ENCODE measurements at places on chromosomes 7 and 10. TPM values are rescaled to one million over a fixed set of nuclear protein-coding genes. Genes with fewer than 3 reads are reported as not detected.

Gene SEMA4G
- 6.4 TPM for total RNA-seq

Gene BEND7
- 16.2 TPM for total RNA-seq

Gene RPP30
- 18.4 TPM for total RNA-seq

Gene SPAM1
- total RNA-seq: not detected

Gene ZNF467
- 13.3 TPM for total RNA-seq

Gene RASSF4
- total RNA-seq: 29.2 TPM

Gene GIMAP1
- total RNA-seq: 5.2 TPM

Gene OR6V1
- not detected for total RNA-seq

Gene GRM3
- total RNA-seq: not detected
